Fibroblast of skin of back (primary cell): ENCODE measurements at places on chromosomes 2 and 18.

- no peak for DNase-seq
These were observed 111.2 kb downstream of the STPG4 start for GRCh38 chr2:47043891-47044239.

DNA sequence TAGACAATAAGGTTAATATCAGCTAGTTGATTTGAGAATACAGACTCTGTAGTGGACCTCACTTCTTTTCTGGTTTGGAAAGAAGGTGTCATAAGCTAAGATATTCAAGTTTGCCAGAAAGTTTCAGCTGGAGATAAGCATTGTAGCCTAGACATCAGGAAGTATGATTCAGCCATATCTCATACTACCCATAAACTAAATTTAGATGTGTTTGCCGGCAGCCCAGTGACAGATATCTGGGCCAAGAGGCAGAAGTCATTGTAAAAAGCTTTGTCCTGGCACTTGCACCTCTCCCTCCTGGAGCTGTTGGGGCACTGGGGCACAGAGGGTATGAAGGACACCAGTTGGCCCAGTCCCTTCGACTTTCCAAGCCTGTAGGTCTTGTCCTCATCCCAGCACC is 128.0 kb downstream of the EPHA4 start:
- DNase-seq = peak; percentile 71

DNA sequence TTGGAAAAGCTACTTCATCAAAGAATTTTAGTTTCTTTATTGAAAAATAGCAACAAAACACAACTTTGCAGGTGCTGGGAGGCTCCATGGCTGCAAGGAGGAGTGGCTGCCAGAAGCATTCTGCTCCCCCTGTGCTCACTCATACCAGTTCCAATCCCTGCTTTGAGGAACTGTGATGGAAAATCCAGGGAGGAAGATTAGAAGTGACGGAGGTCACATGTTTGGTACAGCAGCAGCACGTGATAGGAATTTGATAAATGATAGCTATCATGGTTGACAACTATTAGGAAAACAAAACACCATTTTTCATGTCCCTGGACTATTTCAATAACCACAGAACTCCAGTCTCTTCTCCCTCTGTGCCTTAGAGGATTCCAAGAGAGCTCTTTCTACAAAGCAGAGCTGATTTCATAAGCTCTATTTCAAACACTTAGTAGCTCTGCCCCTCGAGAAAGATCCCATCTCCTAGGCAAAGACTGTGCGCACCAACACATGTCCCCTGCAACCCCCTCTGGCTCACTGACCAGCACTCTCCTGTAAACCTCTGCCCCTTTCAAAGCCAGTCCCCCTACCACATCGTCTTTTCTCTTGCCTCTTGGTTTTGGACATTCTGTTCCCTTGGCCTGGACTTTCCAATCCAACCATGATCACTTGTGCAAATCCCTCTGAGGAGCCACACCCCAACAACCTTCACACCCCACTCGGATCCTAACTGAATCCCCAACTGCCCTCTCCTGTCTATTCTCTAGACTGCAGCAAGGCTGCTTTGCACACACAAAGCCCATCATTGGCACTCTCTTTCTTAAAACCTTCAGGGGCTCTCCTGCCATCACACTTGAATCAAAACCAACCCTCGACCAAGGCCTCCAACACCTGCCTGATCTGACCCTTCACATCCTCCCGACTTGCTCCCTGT is 352.4 kb upstream of the PKDCC start:
- DNase-seq = no peak

GRCh38 chr2:42106257-42106816 is 58.5 kb downstream of the PKDCC start:
- no peak for DNase-seq

- peak; percentile 81 for DNase-seq
These were observed 13.1 kb downstream of the GNLY start for GRCh38 chr2:85707304-85707703.

DNA sequence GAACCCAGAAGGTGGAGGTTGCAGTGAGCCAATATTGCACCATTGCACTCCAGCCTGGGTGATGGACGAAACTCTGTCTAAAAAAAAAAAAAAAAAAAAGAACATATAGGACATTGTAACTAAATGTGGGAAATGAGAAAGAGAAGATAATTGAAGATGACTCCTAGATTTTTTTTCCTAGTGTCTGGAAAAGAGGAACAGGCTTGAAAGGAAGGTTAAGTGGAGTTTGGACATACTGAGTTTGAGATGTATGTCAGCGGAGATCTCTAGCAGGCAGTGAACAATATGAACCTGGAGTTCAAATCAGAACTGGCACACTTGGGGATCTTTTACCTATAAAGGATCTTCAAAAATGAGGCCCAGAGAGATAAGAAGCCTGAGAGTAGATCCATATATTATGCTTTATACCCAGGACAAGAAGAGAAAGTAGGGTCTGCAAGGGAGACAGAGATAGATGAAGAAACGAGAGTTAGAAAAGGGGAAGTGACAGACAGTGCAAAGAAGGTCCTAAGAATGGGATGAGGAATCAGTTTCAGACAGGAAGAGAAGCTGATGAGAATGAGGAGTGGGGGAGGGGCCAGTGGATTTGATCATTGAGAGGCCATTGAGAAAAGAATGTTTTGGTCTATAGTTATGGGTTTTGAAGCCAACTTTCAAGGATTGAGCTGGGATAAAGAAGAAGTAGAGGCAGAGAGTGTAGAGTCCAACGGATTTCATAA is 46.9 kb upstream of the CD28 start:
- no peak for DNase-seq

DNA sequence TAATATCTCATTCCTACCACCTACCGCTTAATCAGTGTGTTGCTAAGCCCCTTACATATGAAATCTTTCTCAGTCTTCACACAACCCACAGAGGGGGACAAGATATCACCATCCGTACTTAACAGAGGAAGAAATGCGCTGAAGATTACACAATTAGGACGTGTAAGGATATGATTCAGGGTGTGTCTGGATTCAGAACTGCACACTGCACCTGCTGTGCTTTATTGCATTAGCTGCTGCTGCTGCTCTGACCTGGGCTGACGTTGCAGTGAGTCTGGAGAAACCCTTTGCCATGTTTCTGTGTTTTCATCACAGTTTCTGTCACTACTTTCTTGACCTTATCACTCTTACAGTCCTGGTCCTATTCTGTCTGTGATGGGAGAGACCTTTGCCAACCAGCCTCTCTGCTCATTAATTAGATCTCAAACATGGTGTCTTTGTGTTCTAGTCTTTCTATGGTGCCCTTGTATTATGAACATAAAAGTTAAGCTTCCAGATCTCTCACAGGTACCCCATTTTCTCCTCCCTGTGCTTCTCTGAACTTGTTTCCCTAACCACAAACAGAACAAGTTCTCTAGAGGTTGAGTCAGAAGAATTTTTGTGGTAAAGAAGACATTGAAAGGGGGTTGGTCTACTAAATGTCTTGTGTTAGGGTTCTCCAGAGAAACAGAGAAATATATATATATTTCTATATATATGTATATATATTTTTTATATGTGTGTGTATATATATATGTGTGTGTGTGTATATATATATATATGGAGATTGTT is 92.9 kb upstream of the CYP1B1 start:
- peak; percentile 63 for DNase-seq

GRCh38 chr2:69642709-69643601 is 584 bp downstream of the AAK1 start:
- peak; percentile 86 for DNase-seq

DNA sequence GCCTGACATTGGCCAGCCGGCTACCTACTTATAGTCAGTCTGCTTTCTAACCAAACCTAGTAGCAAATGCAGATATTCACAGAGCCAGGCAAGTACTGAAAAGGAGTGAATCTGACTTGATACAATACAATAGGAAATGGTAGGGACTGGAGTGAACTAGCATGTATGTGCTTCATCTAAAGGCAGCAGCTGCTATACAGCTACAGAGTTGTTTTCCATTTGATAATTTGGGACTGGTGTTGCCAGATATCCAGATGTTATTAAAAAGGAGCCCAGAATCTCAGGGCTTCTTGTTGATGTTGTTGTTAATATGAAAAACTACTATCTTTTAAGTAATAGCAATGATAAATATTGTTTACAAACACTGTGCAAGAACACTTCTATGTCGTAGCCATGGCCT is 159.4 kb downstream of the BABAM2 start:
- no peak for DNase-seq

DNA sequence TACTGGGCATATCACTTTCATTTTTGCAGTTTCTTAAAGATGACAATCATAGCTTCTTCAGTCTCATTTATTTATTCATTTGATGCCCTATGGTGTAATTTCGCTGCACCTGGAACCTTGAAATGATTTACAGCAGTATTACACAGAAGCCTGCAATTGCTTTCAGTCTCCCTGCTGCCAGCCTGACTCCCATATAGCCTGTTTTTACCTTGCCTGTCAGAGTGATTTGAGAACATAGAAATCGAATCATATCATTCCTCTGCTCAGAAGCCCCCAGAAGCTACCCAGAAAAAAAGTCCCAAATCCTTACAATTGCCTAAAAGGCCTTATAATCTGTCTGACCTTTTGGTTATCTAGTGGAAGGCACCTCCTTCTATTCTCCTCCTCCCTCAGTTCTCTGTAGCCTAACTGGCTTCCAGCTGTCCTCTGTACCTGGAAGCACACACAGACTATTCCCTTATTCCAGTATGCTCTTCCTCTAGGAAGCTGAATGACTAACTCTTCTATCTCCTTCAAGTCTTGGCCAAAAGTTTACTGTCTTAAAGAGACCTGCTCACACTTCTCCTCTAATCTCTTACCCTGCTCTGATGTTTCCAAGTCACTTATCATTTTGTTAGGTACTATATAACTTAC is 12.6 kb downstream of the SCN3A start:
- no peak for DNase-seq

- DNase-seq = peak; percentile 15
These were observed 40.6 kb upstream of the RFX8 start for GRCh38 chr2:101515477-101515876.

DNA sequence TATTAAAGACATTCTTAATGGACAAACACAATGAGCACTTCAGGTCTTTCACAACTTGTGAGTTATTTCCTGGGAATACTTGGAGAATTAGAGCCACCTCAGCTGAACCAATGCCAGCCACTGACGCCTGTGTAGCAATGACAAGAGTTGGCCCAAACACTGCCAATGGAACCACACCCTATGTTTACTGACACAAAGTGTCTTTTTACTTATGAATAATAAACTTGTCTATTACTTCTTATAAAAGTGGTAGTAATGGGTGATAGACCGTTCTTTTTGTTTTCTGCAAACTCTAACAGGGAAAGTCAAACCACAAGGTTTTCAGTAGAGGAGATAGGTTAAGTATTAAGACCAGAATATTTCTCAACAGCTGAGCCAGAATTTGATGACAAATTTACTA is 12.5 kb upstream of the CHAC2 start:
- DNase-seq = no peak

DNA sequence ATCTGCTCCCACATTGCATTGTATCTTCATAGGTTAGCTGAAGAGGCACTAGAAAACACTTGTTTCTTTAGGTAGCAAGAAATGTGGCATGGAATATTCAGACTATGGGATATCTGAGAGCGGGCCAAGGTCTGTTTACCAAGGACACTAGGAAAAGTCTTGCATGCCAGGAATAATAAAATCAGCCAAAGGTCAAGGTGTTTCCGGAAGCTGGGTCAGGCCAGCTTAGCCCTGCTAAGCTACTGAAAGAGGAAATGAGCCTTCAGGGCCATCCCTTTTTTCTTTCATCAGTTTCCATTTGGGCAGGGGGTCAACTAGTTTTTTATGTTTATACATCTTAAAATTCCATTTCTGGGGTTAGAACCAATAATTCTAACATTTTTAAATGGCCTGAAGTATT is 101.1 kb downstream of the DPP4 start:
- no peak for DNase-seq

- no peak for DNase-seq
These were observed 1866.9 kb upstream of the PIK3C3 start for GRCh38 chr18:40088130-40088529.

GRCh38 chr2:45821558-45822271 is 170.2 kb downstream of the PRKCE start:
- DNase-seq = peak; percentile 34

DNA sequence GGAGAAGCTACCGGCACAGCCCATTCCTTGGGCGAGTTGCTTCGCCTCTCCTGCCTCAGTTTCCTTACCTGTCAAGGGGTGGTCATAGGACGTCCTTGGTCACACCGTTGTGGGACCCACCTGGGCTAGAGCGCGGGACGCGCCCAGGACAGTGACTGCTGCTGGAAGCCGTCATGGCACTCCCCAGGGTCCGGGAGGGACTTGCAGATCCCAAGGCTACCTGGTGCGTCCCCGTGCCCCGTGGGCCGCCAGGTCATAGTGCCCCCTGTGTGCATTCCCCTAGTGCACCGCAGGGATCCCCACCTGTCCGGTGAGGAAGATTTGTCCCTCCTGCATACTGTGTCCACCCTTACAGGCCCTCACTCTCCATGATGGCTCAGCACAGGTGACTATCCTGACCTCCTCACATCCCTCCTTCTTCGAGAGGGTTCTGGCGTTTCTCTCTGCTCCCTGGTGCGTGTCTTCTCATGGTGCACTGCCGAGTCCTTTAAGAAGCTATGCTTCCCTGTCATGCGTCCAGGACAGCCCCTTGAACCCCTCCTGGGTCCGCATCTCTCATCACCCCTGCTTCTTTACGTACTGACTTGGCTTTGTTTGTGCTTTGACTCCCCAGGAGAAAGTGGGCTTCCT is 886 bp upstream of the STK25 start:
- DNase-seq = no peak

GRCh38 chr2:215272918-215273317 is 38.9 kb upstream of the ATIC start:
- no peak for DNase-seq

- no peak for DNase-seq
These were observed 447 bp upstream of the MRPL19 start for GRCh38 chr2:75646090-75646582.

GRCh38 chr2:68653034-68653433 is 9.7 kb downstream of the PROKR1 start:
- DNase-seq = no peak

GRCh38 chr2:32947484-32948143 is 861 bp downstream of the LTBP1 start:
- peak; percentile 48 for DNase-seq

DNA sequence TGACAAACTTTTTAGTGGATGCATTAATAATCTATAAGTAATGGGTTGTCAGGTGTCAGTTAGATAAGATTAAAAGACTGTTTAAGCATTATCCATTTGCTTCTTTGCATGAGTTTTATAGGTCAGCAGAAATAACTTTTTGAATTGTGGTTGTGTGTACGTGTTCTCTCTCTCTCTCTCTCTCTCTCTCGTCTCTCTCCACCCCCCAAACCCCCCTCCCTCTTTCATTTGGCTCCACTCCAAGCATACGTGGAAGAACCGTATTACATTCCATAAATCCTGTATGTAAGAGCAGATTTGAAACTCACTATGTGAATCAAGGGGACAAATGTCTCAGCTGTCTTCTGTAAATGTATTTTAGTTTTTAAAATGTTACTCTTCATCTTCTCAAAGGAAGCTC is 120.2 kb downstream of the MEIS1 start:
- peak; percentile 66 for DNase-seq

- no peak for DNase-seq
These were observed 12.6 kb downstream of the MBP start for GRCh38 chr18:77119851-77120491.

DNA sequence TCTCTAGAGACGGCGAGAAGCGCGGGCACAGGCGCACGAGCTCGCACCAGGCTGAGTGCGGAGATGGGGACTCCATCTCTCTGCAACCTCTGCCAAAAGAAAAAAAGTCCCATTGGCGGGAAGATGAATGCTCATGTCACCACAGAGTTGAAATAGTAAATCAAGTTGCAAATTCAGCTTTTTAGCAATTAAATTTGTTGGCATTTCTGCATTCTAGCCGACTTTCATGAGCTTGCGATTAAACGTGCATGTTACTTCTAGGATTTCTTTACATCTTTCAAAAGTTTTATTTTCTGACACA is 588 bp downstream of the CHAC2 start:
- no peak for DNase-seq
